ACHN (cell line): ENCODE measurements at places on chromosomes 6 and 20.
A peak's percentile ranks its signal among the peaks of the same experiment; 100 is the strongest.

GRCh38 chr6:145017516-145017915 lies 717.8 kb downstream of the EPM2A start:
- DNase-seq: no peak

DNA sequence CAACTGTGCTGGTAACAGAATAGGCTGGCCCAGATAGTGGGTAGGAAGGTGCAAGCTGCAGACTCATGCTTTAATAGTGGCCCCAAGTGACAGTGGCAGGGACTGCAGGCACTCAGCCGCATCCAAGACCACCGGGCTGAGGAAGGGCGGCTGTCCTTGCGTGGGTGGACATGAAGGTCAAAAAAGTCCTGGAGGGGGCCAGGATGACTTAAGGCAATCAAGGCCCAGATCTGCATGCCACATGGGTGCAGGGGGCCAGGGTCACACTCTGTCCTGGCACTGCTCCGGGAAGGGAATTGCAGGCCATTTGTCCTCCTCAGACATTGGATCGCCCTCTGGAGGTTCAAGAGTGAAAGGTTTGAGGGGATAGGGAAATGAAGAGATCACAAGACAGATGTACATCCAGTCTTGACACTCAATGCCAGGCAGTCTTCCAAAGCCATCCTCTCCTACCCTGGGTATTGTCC lies 10.4 kb upstream of the VNN2 start:
- DNase-seq: peak; percentile 49

- DNase-seq: no peak
Measured at GRCh38 chr6:107330168-107330567, 129.2 kb downstream of the PDSS2 start.

DNA sequence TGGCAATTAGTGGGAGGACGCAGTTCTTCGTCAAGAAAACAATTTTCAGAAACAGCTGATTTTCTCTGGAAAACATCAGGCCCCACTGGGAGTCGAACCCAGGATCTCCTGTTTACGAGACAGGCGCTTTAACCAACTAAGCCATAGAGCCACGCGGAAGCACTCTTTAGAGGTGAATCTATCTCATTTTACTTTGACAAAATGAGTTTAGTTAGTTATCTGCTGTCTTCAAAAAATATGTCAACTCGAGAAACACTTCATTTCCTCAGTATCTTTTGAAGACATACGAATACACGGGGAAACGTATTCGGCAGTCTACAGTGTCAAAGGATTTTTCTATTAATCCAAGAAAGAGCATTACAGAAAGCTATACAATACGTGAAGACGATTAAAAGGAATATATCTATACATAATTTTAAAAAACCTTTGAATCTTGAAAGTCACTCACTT lies 26.7 kb downstream of the GPX6 start:
- no peak for DNase-seq

- peak; percentile 22 for DNase-seq
Measured at GRCh38 chr6:36290668-36291620, 21.1 kb downstream of the PNPLA1 start.

DNA sequence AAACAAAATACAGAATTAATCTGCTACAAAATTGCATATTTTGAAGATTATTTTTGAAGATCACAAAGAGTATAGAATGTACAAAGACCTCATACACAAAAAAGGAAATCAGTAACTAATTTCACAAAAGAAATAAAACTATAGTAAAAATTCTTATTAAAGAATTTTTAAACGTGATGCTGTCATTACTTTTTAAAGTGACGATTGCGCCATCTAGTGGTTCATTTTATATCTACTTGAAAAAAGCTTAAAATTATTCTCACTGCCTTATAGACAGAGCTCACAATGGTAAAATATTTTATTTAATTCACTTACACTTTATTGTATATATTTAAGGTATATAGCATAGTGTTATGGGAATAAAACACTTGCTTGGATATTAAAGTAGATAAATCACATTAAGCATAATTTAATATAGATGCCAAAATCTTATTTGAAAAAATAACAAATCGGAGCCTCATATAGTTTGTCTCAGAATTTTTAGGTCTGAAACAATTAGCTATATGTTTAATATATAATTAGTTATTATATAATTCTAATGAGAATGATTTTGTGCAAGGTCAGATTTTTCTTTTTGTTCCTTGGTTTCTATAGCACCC lies 128.8 kb downstream of the PHF3 start:
- peak; percentile 53 for DNase-seq

DNA sequence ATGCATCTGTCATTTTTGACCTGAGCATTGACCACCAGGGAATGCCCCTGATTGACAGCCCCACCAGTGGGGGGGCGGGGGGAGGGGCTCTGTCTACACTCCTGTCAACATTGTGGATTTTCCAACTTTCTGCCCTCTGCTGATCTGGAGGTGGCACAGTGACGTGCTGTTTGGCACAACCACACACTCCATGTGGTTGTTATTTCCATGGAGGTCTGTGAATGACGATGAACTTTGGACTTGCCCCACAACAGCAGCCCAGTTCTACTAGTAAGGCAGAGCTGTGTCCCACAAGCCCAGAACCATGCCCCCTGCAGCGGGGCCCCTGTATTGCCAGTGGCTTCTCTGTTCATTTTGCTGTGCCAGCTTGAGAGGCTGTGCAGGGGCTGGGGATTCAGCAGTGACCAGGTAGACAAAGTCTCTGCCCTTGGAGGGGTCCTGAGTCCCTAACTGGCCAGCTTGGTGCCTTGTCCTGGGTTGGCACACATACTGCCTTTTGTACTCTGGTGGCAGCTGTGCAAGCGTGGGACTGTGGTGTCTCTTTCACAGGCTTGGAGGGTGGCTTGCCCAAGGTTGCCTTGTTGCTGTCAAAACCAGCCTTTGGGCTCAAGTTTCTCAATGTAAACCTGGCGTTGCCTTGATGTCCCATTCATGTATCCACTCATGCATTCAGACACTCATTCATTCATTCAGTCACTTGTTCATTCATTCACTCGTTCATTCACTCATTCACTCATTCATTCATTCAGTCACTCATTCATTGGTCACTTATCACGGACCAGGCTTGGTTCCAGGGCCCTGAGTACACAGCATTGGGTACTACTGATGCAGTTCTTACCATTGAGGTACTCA lies 108.5 kb downstream of the SYCP2 start:
- DNase-seq: no peak

GRCh38 chr20:42082611-42083010 lies 464.4 kb upstream of the CHD6 start:
- DNase-seq: no peak

- DNase-seq: no peak
Measured at GRCh38 chr6:39494998-39495397, 172.5 kb upstream of the KCNK16 start.

DNA sequence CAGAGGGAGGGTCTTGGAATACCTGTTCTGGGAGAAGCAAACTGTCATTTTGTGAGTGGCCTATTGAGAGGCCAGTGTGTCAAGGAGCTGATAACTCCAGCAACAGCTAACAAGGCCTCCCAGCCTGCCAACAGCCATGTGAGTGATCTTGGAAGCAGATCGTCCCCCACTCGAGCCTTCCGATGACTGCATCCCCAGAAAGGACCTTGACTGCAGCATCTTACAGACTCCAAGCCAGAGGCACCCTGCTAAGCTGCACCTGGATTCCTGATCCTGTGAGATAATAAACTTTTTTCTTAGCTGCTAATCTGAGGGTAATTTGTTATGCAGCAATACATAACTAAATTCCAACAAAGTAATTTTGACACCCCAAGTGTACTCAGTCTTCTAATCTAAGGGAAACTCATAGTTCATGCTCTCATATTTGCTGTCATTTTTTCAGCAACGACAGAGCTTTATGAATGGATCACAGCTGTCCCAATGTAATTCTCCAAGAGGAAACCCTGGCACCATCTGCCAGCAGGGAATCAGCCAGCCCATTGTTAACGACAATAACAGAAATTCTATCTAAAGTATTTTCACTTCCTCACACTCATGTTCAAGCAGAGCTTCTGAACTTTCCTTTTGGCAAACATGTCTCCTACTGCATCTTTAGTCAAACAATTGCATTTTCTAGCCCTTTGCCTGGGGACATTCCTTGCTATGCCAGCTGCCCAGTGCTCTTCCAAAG lies 470.2 kb upstream of the BTBD3 start:
- DNase-seq: no peak

- DNase-seq: peak; percentile 27
Measured at GRCh38 chr6:27238010-27238983, 9.2 kb upstream of the PRSS16 start.

DNA sequence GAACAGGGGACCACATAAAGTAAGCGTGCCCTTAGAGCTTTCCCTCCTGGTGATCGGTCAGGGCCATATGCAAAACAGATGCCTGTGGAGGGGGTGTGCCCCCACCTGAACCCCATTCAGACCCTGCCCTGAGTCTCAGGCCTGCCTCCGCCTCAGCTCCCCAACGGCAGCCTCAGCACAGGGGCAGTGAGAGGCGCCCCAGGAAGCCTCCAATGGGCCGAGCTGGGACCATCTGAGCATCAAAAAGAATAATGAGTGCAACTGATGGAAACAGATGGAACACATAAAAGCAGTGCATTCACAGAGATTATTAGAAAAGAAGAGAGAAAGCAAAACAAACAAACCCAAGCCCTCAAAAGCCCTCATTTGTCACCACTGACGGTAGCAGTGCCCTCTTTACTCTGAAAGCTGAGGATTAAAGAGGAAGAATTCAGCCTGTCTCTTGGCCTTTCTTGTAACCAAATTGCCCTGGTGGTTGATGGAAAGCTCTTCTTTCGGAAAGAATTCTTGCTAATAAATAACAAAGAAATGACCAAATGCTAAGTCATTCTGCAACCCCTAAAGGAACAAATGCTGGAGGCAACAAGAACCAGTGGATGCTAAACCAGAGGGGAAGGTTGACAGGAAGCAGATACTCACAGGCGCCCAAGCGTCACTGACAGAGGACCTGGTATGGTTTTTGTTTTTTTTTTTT lies 6.8 kb downstream of the ADISSP start:
- DNase-seq: peak; percentile 39

GRCh38 chr6:143264986-143265764 lies 185.3 kb downstream of the ADAT2 start:
- DNase-seq: no peak

DNA sequence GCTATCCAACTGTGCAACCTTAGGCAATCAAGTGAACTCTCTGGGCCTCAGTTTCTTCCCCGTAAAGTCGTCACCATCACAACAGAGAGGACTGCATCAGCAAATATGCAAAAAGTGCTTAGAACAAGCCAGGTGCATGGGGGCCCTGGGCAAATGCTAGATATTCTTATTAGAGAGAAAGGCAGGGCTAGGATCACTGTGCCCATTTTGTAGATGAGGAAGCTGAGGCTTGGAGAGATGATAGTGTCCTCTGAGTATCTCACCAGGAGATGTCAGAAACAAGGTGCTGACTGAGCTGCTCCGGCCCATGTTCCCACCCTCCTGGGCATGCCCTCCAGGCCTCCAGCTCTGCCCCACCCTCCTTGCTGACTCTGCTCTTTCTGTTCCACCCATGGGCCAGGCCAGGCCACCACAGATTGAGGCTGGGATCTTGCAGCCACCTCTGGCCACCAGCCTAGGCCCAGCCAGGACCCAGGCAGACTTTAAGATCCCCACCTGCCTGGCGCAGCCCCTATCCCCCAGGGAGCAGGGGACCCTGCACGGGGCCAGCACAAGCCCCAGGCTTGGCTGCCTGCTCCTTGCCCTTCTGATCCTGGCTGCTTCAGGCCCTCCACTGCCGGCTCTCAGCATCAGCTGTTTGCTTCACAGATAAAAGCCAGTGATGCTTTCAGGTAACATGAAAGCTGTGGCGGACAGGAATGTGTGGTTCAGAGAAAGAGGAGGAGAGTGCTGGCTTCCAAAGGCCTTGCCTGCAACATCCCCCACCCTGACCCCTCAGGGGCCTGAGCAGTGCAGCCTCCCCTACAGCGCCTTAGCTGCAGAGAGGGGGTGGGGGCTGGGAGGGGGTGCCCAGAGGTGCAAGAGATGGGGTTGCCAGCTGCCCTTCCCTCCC lies 47.6 kb downstream of the GRM4 start:
- DNase-seq: no peak

- DNase-seq: no peak
Measured at GRCh38 chr20:21344961-21345360, 41.8 kb downstream of the XRN2 start.

GRCh38 chr6:166449036-166449435 lies 66.3 kb upstream of the MPC1 start:
- no peak for DNase-seq

- peak; percentile 36 for DNase-seq
Measured at GRCh38 chr6:113560908-113561307, 296.2 kb upstream of the MARCKS start.

GRCh38 chr20:10093087-10093591 lies 58.4 kb downstream of the ANKEF1 start:
- DNase-seq: no peak

GRCh38 chr20:41428285-41428684 lies 61.7 kb upstream of the EMILIN3 start:
- peak; percentile 57 for DNase-seq
